ENCODE measurements at places on chromosomes 2 and 18. TPM values are rescaled to one million over a fixed set of nuclear protein-coding genes. Genes with fewer than 3 reads are reported as not detected.

DNA sequence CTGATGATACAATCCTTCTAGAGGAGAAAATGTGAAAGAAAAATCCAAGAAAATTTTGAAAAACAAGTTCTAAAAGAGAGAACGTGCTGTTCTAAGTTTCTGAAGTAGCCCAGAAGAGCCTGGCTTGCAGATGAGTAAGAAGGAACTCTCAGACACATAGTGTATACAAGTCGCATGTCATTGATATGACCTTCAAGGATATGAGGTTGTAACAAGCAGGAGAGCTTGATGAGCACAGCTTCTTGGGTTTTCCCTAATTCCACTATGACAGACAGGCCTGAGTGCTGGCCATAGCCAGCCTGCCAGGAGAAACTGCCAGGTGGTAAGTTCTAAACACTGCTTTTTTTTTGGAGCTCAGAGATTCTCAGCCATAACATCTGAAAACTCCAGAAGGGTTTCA, 235.7 kb upstream of the SIX2 start:
- ATAC-seq = no peak

DNA sequence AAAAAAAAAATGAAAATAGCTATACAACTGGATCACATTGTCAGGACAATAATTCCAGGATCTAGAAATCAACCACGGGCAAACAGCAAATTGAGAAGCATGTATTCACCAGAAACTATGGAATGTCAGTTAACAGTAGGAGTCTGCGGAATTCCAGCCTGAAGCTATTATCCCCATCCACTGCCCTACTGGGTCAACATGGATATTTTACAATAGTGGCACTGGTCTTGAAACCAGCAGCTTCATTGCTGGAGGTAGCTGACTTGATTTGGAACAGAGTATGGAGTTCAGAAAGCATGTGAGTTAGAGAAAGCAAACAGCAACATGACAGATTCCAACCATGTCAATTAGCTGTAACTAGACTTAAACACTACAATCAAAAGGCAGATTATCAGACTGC, 55.7 kb upstream of the PDE1A start:
- ATAC-seq = no peak

DNA sequence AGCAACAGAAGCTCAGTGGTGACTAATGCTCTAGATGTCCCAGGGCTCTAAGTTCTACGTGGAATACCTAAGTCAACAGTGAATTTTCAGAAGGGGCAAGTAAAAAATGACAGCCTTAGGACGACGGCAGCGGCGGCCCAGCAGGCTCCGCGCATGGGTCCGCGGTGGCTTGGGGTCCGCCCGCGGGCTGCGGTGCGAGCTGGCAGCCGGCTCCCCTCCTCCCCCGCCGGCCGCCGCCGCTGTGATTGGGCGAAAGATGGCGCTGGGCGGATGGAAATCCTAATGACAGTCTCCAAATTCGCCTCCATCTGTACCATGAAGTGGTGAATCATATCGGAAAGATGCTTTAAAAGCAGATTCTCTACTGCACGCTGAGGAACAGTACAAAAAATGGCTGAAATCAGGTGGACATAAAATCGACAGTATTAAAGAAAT, 74.7 kb downstream of the HNRNPLL start:
- peak; percentile 19 for ATAC-seq

GRCh38 chr2:237734905-237735623, 63.5 kb upstream of the RBM44 start:
- peak; percentile 54 for ATAC-seq

DNA sequence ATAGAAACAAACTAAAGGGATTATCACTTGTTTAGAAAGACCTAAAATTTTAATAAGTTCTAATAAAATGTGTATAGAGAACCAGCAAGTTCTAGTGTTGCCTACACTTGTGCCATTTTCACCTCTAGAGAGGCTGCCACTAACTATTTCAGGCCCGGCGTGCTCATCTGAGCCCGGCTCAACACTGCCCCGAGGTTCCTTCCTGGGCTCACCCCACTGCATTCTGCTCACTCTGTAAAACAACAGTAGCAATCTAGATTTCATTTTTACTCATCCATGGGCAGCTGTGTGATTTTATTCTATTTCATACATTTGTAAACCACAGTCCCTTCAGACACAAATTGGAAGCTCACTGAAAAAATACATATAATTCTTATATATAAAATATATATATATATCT, 253.2 kb downstream of the L3MBTL4 start:
- ATAC-seq = no peak

The DOK6 gene
- 0.04 TPM for total RNA-seq

DNA sequence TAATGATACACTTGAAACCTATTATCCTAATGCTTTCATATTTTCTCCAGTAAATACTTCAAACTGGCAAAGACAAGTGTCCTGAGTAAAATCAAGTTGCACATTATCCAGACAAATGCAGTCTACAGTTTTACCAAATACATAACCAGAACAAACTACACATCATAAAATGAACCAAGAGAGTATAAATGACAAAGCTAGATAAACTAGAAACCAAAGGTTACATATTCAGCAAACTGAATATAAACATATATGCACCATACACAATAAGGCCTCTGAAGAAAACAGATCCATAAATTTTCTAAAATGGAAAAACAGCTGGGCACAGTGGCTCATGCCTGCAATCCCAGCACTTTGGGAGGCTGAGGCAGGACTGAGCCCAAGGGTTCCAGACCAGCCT, 47.0 kb downstream of the HYCC2 start:
- ATAC-seq = no peak

- ATAC-seq = no peak
Observed at GRCh38 chr2:1997409-1997808, 253.1 kb upstream of the PXDN start.

DNA sequence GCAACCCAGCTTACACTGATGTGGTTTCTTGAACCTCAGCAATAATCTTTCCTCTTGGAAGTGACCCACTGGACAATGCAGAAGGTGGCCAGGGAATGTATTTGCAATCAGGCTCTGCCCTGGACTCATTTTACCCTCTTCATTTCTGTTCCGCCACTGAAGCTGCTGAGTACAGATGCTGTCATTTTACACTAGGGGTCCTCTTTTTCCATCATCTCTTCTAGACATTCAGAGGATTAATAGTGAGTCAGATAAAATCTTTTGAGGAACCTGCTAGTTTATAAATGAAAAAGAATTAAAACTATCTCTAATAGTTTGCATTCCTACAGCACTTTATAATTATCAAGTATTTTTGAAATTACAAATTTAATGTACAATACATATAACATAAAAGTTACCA, 87.9 kb upstream of the PNPT1 start:
- no peak for ATAC-seq

GRCh38 chr18:2201036-2201600, 370.2 kb downstream of the METTL4 start:
- no peak for ATAC-seq

DNA sequence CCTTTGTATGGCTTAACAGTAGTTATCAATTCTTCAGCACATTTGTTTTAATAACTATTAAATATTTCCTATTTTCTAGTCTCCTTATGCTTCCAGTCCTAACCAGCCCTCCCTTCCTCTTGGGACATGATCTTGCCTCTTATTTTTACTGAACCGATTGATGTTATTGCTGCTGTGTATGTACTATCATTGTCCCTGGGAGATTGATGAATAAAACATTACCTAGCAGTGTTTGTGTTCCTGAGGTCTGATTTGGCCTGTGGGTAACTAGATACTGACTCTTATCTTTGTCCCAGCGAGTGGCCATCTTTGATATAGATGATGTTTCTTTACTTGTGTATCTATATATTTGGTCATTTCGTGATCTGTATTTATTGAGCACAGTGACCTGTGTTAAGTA, 192.9 kb downstream of the BABAM2 start:
- no peak for ATAC-seq

GRCh38 chr2:240458044-240458899, 22.8 kb downstream of the GPC1 start:
- peak; percentile 30 for ATAC-seq

The TCF23 gene
- not detected for total RNA-seq

The DSG4 gene
- total RNA-seq = not detected

The UGT1A6 gene
- 11.2 TPM for total RNA-seq

- ATAC-seq = no peak
Observed at GRCh38 chr2:206193671-206194357, 34.1 kb downstream of the EEF1B2 start.

DNA sequence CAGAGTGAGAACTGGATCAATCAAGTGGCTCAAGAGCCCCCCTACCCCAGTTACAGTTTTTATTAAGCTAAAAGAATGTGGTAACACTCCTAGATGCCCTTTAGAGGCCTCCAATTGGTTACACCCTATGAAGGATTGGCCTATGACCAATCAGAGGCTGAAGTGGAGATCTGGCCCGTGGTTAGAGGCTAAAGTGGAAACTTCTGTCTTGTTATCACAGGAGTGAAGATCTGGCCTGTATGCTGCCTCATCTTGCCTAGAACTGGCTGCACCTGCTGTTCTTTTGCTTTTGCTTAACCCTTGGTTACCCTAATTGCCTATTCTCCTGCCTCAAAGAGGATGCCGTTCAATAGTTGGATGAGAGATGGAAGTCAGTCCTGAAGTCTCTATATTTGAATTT, 100.1 kb upstream of the MAP2 start:
- no peak for ATAC-seq

DNA sequence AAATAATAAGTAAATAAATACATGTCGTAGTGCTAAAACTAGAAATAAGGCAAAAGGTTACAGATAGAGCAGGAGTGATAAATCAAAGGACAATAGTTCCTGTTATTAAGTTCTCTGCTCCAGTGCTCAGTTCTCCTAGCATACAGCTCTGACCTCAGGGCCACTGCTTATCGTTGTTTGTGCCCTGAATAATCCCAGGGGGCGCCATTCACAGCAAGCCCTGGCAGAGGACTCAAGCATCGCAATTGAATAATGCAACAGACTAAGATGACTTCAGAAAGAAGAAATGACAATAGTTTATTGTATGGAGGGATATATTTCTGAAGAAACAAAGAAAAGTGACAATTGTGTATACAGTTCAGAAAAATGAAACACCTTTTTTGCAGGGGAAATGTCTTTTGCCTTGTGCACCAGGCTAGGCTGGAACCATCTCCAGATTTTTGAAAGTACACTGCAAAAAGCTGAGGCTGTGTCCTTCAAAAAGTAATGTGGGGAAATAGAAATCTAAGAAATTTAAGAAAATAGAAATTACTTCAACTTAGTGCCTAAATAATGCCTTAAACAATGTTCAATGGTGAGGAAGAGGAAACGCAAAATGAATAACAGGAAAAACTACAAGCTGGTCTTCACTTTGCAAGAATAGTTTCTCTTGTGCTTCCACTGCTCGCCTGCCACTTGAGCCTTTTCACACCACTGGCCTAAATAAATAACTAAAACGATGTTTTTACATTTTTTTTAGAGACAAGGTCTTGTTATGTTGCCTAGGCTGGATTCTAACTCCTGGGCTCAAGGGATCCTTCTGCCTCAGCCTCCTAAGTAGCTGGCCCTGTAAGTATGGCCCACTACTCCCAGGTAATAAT, 19.0 kb upstream of the CCNYL1 start:
- no peak for ATAC-seq

The POTEF gene
- not detected for total RNA-seq

DNA sequence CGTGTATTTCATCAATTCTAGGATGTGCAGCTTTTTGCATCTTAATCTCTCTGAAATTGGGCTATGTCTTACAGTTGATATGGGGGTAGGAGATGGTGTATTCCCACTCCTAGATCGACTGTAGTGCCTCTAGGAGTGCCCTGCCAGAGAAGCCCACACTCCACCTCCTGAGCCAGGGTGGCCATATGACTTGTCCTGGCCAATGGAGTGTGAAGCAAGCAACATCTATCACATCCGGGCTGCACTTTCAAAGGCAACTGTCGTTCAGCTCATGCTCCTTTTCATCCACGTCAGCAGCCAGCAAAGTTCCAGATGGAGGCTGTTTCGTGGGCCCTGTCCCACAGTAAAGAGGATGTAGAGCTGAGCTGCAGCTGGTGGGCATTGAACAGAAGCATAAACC, 149.4 kb upstream of the SLC1A4 start:
- no peak for ATAC-seq

DNA sequence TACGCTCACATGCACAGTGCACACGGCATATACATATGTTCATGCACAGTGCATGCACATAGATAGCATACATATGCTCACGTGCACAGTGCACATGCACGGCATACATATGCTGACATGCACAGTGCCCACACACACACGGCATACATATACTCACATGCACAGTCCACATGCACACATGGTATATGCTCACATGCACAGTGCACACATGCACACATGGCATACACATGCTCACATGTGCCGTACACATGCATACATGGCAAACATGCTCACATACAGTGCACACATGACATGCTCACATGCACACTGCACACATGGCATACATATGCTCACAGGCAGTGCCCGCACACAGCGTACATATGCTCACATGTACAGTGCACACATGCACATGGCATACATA, 97.7 kb upstream of the CTDP1 start:
- ATAC-seq = no peak

The DSC2 gene
- total RNA-seq = 434 TPM

DNA sequence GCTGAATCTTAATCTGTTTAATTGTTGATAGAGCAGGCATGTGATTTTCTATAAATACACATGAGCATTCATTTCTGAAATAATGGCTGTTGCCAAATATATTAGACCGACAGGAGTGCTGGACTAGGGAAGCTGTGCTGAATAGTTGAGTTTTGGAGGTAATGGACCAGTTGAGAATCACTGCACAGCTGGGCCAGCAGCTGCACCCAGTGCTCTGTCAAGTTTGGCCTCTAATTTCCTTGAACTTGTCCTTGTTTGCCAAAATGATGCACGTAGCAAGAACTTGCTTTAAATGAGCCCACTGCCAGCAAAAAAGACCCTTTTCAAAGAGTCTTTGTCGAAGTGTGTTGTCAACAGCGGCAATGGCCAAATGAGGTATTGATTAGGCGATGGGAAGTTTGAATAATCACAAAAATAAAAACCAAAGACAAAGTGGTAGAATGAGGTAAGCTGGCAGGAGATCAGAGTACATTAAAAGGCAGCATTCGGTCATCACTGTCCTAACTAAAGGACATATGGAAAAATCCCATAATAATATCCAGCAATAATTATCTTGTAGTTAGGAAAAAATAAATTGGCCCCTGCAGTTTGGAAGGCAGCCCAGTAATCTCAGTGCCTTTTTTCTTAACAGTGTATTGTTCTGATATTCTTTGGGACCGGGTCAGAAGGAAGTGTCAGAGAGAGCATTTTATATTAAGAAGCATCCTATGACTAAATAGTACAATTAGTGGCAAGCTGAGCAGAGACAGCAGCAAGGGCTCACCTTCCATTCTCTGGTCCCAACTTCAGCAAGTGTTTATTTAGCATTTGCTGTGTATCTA, 126.2 kb downstream of the RAPGEF4 start:
- no peak for ATAC-seq

The MALL gene
- 248 TPM for total RNA-seq

DNA sequence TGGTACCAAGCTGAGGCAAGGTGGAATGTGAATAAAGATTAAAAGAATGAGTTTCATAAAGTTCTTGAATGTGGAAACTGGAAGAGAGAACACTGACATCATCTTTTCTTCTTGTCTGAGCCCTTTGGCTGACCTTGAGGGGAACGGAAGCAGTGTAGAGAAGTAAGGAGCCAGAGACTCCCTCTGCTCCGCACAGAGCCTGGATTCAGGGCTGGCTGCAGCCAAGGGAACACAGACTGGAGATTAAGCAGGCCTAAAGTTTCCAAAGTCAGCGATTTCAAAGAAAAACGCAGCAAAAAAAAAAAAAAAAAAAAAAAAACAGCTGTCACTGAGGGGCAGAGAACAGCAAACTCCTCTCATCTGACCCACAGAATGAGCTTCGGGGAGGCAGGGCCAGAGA, 19.3 kb upstream of the ALK start:
- no peak for ATAC-seq

The CACNB4 gene
- 9.6 TPM for total RNA-seq

All from esophagus mucosa (tissue), 1 donor.